ENCODE measurements at places on chromosomes 1 and 21.

DNA sequence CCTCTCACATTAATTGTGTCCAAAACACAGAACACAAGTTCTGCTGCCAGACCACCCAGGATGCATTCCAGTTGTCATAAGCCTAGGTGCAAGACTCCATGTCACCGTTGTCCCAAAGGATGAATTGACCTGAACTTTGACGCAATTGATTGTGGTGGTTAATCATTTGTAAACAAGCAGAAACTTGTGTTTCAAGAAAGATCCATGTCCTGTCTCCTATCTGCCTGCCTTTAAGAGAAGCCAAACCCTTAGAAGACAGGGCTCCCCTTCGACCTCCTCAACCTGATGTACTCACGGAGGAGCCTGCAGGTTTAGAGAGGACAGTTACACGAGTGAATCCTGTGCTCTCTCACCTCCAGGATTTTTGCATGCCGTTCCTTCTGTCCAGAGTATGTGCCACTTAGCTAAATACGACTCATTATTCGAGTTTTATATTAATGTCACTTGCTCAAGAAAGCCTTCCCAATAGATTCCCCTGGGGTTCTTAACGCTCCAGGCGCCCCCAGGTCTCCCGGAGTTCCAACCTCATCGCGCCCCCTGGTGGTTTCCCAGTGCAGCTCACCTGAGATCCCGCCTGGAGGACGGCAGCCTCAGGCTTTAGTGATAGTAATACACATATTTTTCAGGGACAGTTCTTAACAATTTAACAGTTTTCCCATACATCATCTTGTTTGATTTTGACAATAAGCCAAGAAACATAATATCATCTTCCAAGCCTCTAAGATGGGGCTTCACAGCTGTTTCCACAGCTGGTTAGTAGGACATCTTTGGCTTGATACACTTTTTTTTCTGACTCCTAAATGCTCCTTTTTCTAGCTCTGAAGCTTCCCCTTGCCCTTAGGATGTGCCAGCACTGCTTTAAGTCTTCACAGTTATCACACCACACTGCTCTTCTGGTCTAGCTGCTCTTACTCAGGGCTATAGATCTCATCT, 2.4 kb upstream of the C8B start:
- DNase-seq: no peak

GRCh38 chr21:27024971-27025370, 58.1 kb upstream of the ADAMTS5 start:
- DNase-seq: no peak

DNA sequence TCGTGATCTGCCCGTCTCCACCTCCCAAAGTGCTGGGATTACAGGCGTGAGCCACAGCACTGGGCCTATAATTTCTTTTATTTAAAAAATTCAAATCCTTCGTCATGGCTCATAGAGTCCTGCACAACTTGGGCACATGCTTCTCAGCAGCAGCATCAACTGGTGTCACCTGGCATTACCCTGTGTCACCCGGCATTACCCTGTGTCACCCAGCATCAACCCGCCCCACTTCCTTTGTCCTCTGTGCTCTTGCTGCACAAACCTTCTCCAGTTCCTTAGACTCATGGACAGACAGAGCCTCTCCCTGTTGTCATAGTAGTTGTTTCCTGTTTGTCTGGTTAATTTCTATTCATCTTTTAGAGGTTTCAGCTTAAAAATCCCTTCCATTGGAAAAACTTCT, 121.2 kb upstream of the SERBP1 start:
- no peak for DNase-seq

- no peak for DNase-seq
Measured at GRCh38 chr1:44068442-44068921, 37.2 kb upstream of the SLC6A9 start.

GRCh38 chr1:229229137-229229720, 41.7 kb upstream of the RAB4A start:
- no peak for DNase-seq

GRCh38 chr1:1342061-1342562, 7.1 kb downstream of the DVL1 start:
- DNase-seq: no peak

- DNase-seq: no peak
Measured at GRCh38 chr1:156124557-156125483, 10.3 kb downstream of the LMNA start.

DNA sequence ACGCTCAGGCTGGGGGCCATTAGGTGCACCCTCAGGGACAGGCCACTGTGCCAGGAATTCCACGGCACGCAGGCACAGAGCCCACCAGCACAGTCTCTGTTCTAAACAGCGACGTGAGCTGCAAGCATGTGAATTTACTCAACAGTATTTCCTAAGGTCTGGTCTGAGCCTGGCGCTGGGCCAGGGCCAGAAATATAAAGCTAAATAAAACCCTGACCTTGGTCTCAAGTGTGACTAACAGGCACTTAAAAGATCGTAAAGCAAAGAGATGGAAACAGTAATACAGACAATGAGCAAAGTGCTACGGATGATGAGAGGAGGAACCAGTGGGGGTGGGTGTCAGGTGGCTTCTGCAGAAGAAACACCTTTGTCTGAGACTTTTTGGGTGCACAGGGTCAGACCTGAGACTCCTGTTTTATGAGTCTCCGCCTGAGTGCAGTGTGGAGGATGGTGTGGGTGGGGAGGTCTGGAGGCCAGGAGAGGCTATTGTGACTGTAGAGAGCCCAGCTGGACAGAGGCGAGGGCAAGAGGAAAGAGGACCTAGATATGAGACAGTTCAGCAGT, 53.4 kb upstream of the EDN2 start:
- DNase-seq: no peak

GRCh38 chr1:71093938-71094337, 13.1 kb upstream of the ZRANB2 start:
- no peak for DNase-seq

DNA sequence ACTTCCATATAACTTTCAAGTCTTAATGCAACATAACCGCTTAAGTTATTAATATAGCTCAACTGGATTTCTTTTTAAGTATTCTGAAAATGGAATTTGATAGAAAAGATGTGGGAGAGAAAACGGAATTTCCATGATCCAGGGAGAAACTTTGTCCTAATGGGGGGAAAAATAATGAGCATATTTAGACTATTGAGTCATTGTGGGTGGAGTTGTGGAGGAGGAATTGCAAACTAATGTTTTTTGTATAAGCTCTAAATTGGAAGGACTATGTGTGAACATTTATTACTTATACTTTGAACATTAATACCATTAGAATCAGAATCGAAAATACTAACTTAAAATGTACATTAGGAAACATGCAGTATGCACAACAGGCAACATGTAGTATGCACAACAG, 159.9 kb upstream of the NEGR1 start:
- DNase-seq: no peak

- DNase-seq: peak; percentile 68
Measured at GRCh38 chr1:31745096-31745945, 18.8 kb downstream of the ADGRB2 start.

DNA sequence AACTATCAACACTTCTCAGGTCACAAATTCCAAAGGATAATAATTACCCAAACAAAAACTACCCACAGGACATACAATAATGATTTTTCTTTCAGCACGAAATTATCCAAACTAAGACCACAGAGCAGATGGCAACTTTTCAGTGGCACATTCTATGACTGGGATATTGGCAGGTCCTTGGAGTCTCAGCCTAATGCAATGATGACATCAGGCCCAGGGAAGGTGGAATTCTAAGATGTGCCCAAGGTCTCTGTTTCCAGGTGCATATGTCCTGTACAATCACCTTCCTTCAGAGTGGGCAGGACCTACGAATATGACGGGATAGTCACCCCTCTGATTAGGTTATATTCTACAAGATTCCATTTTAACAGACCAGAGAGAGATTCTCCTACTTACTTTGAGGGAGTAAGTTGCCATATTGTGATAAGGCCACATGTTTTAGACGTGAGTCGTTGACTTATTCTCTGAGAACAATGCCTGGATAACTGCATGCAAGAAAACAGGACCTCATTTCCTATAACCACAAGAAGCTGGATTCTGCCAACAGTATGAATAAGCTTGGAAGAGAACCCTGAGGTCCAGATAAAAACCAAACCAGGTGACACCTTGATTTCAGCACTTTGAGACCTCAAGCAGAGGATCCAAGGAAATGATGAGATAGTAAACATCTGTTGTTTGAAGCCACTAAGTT, 69.9 kb downstream of the ZC3H11B start:
- no peak for DNase-seq

GRCh38 chr1:227035316-227035715, 95.2 kb downstream of the COQ8A start:
- DNase-seq: no peak

- DNase-seq: no peak
Measured at GRCh38 chr1:80565406-80565805, 1235.3 kb upstream of the ADGRL2 start.

DNA sequence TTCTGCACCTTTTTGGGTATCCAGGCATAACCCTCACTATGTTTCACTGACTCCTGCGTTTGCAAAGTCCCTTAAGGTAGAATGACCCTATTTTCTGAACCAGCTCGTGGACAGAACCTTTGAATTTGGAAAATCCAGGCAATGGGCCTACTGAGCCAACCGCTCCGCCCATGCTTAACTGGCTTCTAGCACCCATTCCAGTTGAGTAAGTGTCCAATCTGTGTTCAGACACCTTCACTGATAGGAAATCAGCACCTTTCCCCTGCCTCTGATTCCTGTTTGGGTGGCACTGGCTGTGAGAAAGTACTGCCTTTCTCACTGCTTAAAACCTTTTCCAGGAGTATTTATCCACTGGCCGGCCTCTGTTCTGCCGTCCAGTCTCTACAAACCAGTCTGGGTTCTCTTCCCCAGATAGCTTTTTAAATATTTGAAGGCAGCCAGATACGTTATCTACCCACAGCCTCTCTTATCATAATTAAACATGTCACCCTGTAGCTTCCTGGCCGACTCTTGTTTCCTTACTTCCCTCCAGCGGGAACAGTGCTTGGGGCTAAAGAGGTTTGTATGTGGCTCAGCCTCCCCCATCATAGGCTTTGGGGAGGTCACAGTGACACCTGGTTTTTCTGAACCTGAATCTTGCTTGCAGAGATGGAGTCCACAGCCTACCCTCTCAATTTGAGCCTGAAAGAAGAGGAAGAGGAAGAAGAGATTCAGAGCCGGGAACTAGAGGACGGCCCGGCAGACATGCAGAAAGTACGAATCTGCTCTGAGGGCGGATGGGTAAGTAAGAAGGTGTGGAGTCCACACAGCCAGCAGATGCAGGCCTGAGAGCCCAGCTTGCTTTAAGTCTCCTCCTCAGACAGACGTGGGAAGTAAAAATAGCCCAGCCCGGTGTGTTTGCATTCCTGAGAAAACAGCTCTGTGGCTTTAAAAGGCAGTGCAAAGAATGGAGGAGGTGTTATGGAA, 1.3 kb downstream of the POGK start:
- no peak for DNase-seq

DNA sequence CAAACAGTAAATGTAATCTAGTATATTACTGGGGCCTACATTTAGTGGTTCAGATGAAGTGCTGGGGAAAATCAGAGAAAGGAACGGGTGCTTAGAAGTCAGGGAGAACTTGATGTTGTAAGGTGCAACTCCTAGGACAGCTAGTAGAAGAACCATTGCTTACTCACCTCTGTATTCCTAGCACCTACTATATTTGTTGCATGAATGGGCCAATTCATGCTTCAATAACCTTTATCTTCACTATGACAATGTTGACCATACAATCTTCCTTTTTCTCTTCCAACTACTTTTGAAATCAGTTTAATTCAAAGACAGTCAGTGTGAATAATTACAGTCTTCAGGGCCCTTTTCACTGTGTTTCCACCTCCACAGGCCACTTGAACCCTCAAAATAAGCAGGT, 125.0 kb upstream of the DMRTA2 start:
- DNase-seq: no peak

GRCh38 chr1:25246600-25247023, 642 bp downstream of the RSRP1 start:
- no peak for DNase-seq

- no peak for DNase-seq
Measured at GRCh38 chr1:243234978-243235647, 20.0 kb downstream of the CEP170 start.

DNA sequence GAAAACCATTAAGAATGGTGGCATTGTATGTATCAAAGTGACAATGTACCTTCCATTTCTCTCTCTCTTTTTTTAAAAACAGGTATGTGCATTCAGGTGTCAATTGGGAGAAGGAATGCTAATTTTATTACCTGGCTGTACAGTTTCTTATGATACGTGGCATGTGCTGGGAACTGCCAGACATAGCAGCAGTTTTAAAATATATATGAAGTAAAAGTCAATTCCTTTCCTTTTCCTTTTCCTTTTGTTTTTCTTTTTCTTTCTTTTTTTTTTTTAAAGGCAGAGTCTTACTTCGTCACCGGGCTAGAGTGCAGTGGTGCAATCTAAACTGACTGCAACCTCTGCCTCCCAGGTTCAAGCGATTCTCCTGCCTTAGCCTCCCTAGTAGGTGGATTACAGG, 37.0 kb downstream of the SPEN start:
- no peak for DNase-seq

- no peak for DNase-seq
Measured at GRCh38 chr1:176857632-176858031, 306.9 kb downstream of the ASTN1 start.

GRCh38 chr1:198176179-198176578, 19.4 kb downstream of the NEK7 start:
- no peak for DNase-seq

GRCh38 chr1:84225646-84226045, 75.9 kb upstream of the SAMD13 start:
- no peak for DNase-seq

DNA sequence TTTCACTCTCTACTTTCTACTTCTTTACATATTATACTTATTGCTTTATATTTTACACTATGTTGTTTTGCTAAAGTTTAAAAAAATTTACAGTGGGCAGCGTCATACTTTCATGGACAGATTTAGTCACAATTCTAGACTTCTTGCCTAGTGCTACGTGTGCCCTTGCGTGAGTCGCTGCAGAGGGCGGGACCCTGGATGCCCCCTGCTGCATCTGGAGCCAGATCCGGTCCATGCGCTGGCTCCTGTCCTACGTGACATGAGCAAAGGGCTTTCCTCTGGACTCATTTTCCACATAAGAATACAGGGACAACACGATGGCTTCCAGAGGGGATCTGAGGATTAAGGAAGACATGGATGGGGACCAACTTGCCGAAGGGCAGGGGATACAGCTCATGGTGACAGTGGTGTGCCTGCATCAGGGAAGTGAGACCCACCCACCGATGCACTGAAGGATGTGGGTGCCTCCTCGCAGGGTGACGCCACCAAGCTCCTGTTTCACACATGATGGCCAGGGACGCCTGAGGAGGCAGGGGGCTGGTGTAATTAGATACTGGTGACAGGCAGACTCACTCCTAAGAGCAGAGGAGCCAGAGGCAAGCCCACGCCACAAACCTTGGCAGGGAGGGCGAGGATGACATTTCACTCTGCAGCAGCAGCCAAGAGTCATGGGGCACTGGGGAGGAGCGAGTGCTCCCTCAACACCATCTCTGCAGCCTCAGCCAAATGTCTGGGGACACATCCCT, 86.6 kb downstream of the DMRTB1 start:
- DNase-seq: no peak

DNA sequence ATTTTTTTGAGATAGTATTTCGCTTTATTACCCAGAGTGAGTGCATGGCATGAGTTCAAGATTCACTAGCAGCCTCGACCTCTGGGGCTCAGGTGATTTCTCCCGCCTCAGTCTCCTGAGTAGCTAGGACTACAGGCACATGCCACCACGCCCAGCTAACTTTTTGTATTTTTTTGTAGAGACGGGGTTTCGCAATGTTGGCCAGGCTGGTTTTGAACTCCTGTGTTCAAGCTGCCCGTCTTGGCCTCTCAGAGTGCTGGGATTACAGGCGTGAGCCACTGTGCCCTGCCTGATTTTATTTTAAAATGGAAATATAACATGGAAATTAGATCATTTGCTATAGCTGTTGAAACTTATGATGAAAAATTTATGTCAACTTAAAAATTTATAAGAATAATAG, 30.1 kb downstream of the RTCA start:
- DNase-seq: no peak

- no peak for DNase-seq
Measured at GRCh38 chr1:29055160-29055559, 68.5 kb downstream of the TMEM200B start.
